ENCODE measurements at places on chromosomes 4 and X.

- DNase-seq = no peak
These were observed 79.1 kb downstream of the SHROOM3 start for GRCh38 chr4:76514087-76514486.

- no peak for DNase-seq
These were observed 1976.7 kb upstream of the ADGRL3 start for GRCh38 chr4:59223292-59223941.

GRCh38 chr4:163295138-163295537, 37.3 kb downstream of the NPY1R start:
- no peak for DNase-seq

GRCh38 chr4:78644744-78645330, 93.3 kb downstream of the ANXA3 start:
- DNase-seq = no peak

DNA sequence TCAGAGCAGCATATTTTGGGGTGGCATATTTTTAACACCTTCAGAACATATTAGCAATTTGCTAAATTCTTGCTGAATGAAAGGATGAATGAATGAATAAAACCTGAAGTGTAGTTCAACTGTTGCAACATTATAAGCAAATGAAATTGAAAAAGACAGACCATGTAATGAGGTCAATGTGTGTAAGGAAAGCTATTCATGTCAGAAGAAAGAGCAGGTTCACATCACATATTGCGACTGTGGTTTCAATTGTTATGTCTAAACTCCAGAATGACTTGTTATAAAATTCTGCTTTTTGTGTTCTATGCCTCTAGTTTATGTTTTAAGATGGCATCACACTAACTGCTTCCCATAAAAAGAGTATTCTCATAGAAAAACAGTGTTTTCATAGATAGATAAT, 32.9 kb upstream of the DSPP start:
- no peak for DNase-seq

- no peak for DNase-seq
These were observed 236.8 kb downstream of the ARHGAP10 start for GRCh38 chr4:147968641-147969040.

DNA sequence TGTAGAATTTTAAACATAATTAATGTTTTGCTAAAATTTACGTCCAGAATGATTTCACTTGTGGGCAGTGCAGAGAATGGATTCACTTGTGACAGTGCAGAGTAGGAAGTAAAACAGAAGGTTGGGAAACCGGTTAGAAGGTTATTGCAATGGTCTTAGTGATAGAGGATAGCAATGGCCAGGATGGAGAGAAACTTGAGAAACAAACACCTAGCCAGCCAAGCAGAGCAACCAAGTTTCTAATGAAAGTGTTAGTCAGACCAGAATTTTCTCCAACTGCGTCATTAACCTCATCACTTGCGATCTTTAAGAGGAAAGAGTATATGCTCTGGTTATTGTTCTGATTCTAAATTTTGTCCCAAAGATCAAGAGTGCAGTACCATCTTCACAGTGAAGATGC, 50.0 kb upstream of the TBC1D9 start:
- no peak for DNase-seq

DNA sequence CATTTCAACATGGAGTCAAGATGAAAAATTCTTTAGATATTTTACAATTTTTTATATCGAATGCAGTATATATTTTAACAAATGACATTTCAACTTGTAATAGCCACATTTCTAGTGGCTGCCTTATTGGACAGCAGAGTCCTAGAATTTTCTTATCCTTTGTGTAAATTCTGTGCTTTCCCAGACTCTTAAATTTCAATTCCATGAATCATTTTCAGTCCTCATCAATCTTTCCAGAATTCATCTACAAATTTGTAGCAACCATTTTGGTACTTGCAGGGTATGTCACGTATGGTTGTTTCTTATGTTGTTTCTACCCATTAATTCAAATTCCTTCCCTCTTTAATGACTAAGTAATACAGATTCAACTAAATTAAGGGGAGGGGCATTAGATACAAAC, 2.7 kb downstream of the PAICS start:
- DNase-seq = no peak

DNA sequence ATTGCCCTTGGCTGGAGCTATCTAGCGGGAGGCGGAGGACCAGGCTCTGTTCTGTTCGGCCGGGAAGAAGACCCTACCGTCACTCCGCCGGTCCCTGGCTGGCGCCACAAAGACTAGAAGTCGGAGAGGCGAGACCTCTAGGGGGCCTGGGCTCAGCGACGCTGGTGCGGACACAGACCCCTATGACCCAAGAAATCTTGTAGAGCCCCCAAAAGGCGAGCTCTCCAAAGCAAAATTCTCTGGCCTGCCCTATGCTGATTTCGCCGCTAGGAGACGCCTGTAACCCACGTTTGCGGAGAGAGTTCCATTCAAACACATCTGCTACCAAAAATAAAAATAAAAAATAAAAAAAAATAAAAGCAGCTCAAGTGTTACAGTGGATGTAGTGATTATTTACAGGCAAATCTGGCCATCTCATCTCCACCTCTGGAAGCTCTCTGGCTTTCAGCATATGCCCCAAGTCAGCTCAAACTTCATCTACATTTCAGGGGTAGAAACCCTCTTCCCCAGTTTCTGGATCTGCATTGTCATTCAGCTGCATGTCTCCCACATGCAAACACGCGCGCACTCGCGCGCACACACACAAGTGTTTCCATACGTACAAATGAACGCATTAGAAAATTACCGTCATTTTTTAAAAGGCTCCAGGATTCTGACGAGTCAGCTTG, 2.4 kb upstream of the PCDH10 start:
- DNase-seq = peak; percentile 21

- DNase-seq = no peak
These were observed 77.3 kb upstream of the PPP1R2C start for GRCh38 chrX:42855259-42855658.

DNA sequence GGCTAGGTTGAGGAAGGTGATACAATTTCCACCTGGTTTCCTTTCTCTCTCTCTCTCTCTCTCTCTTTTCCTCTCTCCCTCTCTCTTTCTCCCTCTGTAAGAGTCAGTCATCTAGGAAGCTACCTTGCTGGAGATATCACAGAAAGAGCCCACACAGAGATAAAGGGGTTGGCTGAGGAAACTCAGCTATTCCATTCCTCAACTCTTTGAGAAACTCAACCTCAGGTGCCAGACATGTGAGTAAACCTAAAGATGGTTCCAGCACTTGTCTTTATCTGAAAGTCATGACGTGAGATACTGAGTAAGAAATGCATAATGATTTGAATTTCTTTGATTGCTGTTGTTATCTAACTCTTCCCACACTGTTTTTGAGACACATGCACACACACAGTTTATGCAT, 564.0 kb downstream of the SPOCK3 start:
- DNase-seq = no peak

- DNase-seq = no peak
These were observed 4.5 kb downstream of the CRMP1 start for GRCh38 chr4:5888222-5889001.

Data from T-helper 2 cell (primary cell).